Fibroblast of villous mesenchyme (primary cell): ENCODE measurements at places on chromosomes 13 and 19. TPM values are rescaled to one million over a fixed set of nuclear protein-coding genes. Genes with fewer than 3 reads are reported as not detected.

Gene ZNF628
- 0.86 and 2.6 TPM in 2 replicates for total RNA-seq

Gene HSPB6
- total RNA-seq = 20.7 and 44.8 TPM in 2 replicates

Gene CNN1
- total RNA-seq = 61.3 and 148 TPM in 2 replicates

Gene LRRC25
- total RNA-seq = under 0.01 TPM in 1 of 2 replicates, not detected in the other

Gene TJP3
- not detected in 2 replicates for total RNA-seq

Gene ZNF492
- 0.32 and 0.43 TPM in 2 replicates for total RNA-seq

Gene ZSCAN4
- not detected in 2 replicates for total RNA-seq

Gene GRK1
- not detected in 2 replicates for total RNA-seq

Gene LILRA6
- total RNA-seq = not detected in 2 replicates

Gene RBM26
- total RNA-seq = 35.1 and 50.5 TPM in 2 replicates

Gene KIR3DL2
- total RNA-seq = not detected in 2 replicates
